ENCODE measurements at places on chromosomes 11 and 22.

- no peak for DNase-seq
Measured at GRCh38 chr11:26974069-26974783, 19.7 kb upstream of the FIBIN start.

GRCh38 chr22:20396639-20397038 is 2.7 kb downstream of the ZNF74 start:
- DNase-seq: no peak

- no peak for DNase-seq
Measured at GRCh38 chr22:20292108-20292507, 24.0 kb upstream of the RTN4R start.

- no peak for DNase-seq
Measured at GRCh38 chr22:26892166-26893041, 235.0 kb downstream of the MIAT start.

- DNase-seq: peak; percentile 49
Measured at GRCh38 chr22:39898997-39899396, 1.9 kb upstream of the GRAP2 start.

DNA sequence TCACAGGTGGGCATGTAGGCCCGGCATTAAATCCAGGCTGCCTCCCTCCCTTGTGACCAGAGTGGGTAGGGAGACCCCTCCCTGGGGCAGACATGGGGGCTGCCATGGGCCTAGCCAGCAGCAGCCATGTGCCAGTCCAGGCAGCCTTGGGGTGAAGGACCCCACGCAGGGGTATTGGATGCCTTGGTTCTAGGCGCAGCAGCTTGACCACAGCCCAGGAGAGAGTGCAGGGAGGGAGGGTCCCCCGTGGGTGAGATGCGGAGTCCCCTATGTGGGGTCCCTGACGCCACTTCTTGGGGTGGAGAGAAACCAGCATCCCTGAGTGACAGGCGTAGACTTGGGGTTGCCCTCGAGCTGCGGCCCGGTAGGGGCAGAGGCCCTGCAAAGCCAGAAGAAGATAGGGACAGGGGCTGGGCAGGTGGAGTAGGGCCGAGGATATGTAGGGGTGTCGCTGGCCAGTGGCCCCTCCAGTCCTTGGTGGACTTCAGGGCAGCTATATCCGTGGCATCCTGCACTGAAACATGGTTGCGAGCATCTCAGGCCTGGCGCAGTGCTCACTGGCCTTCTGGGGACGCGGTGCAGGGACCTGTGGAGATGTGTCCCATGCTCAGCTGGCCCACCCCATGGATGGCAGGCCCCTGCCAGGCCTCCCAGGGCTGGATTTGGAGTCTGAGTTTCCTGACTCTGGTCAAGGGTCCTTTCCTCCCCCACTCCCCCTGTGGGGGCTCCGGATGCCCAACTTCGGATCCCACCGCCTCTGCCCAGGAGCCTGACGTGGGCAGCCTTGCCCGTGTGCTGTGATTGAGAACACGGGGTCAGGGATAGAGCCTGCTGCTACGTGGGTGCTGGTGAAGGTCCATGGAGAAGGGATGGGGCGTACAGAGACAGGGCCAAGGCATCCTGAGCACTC is 1179.8 kb downstream of the BRD1 start:
- no peak for DNase-seq

GRCh38 chr11:132685174-132685611 is 847.1 kb downstream of the OPCML start:
- DNase-seq: no peak

DNA sequence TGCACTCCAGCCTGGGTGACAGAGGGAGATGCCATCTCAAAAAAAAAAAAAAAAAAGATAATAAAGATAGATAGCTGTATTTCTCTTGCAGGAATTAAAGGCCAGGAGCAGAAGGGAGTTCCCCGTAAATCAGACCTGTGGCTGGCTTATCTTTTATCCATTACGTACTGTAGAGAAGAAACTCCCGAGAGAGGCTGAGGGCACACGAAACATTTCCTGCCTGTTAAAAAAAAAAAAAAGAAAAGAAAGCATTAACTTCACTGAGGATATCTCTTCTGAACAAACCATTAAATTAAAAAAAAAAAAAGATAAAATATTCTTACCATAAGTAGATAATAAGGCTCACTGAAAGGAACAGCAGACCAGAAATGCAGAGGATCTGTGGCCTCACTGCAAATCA is 22.5 kb downstream of the P4HA3 start:
- DNase-seq: no peak

Data from GM18507 (cell line).